Stimulated activated CD4-positive, alpha-beta T cell treated with anti-CD3 and anti-CD28 coated beads, Interleukin-4, amount 100 ng/mL, for 1 hour (primary cell): ENCODE measurements at places on chromosomes 7 and 10.

DNA sequence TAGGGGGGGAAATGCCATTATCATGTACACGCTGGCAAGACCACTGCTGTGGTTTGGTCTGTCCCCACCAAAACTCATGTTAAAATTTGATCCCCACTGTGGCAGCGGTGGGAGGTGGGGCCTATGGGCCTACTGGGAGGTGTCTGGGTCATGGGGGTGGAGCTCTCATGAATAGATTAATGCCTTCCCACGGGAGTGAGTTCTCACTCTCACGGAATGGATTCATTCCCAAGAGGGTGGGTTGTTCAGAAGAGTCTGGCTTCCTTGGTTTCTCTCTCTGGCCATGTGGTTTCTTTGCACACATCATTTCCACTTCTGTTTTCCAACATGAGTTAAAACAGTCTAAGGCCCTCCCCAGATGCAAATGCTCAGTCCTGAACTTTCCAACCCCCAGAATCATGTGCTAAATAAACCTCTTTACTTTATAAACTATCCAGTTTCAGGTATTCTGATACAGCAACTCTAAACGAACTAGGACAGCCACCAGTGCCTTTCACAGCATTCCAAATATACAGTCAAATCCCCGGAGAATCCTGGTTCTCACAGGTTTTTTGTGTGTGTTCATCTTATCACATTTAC lies 44.3 kb downstream of the SMURF1 start:
- DNase-seq = no peak

- no peak for DNase-seq
Observed at GRCh38 chr7:134307320-134307719, 9.4 kb downstream of the SLC35B4 start.

GRCh38 chr7:141612861-141613260 lies 61.7 kb downstream of the AGK start:
- DNase-seq = no peak

DNA sequence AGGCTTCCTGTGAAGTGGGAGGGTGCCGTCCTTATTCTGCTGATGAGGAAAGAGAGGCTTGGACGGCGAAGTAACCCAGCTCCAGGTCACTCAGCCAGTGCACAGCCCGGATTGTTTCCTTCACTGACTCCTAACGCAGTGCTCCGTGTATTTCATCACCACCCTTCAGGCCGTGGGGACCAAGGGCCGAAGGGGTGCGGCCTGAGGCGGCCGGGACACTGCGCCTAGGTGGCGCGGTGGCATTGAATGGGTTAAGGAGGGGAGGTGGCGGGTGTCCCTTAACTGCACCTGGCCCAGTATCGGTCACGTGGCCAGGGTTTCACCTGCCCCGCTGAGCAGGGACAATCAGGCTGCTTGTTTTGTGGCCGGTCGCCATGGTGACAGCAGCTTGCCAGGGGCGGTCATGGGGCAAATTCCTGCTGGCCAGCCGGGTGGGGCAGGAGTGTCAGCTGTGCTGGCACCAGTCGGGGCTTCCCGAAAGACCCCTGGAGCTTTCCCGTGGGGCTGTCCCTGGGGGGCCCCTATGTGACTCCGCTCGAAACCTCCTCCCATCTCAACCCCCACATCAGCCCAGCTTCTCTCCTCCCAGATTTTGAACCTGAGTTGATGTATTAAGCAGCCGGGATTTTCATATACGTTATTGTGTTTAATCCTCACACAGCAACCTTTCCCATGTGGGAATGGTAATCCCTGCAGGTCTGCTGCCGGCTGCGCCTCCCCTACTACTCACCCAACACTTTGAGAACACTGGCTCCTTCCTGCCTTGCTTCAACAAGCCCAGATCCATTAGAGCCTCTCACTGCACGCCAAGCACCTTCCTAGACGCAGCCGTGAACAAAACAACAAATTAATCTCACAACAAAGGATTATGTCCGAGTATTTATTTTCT lies 4.4 kb upstream of the ABHD11 start:
- DNase-seq = no peak

- no peak for DNase-seq
Observed at GRCh38 chr7:47948141-47948790, at the start of gene PKD1L1. Gene PKD1L1, minus strand, starts transcription at chr7:47948466. Its CDS starts 26 bp downstream, at chr7:47948440.
